ENCODE measurements at places on chromosomes 6 and 20.

DNA sequence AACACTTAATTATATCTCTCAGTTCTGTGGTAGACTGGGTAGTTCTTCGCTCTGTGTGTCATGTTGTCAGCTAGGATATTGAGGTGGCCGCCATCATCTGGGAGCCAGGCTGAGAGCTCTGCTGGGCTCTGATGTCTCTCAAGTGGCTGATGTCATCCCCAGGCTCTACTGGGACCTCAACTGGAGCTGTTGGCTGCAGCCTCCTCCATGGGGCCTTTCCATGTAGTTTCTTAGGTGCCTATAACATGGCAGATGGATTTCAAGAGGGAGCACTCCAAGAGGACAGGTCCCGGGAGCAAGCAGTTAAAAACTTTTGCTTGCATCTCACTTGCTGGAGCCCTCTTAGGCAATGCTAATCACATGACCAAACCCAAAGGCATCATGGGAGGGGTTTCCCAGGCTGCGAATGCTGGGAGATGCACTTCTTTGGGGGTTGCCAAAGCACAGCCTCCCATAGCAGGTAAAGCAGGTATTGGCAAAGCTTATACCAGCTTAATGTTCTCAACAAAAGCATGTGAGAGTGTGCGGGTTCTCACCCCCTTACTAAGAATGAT is 129.8 kb downstream of the TMEM242 start:
- DNase-seq: no peak

- DNase-seq: no peak
Measured at GRCh38 chr20:3483784-3484183, 13.0 kb downstream of the ATRN start.

- DNase-seq: no peak
Measured at GRCh38 chr6:18601516-18602020, 214.4 kb downstream of the RNF144B start.

GRCh38 chr20:41958391-41958790 is 340.2 kb upstream of the CHD6 start:
- no peak for DNase-seq

DNA sequence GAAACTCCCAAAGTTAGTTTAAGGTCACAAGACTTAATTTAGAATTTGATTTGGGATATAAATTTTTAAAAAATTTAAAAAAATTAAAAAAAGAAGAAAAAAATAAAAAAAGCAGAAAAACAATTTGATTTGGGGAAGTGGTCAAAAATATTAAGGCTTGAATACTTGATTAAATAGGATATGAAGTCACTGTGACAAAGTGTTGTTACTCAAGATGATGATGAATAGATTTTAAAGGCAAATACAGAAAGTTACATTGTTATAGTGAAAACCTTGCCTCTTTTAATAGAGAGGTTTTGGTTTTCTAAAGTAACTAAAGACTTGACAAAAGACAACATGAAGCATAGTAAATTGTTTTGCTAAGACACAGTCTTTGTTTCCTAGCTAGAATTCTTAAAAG is 7.2 kb downstream of the CST9 start:
- no peak for DNase-seq

GRCh38 chr20:25127761-25128537 is 46.0 kb upstream of the VSX1 start:
- no peak for DNase-seq

DNA sequence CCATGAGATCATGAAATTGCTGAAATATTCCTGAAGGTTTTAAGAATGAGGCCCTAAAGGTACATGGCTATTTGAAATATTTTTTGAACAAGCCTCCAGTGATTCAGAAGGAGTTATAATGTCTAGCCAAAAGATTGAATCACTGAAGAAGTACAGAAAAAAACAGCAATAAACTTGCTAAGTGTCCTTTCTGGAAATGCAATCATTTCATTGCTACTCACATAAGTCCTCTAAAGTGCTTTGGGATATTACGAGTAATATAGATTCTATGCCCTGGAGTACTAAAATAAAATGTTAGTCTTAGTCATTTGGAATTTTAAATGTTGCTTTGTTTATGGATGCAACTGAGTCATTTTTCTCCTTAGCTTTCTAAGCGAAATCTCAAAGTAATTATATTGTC is 32.7 kb downstream of the CENPW start:
- DNase-seq: no peak

- no peak for DNase-seq
Measured at GRCh38 chr20:21559305-21559704, 45.4 kb upstream of the NKX2-2 start.

GRCh38 chr20:6835609-6836008 is 68.1 kb downstream of the BMP2 start:
- DNase-seq: no peak

GRCh38 chr6:28712982-28713381 is 187.3 kb downstream of the GPX5 start:
- no peak for DNase-seq
